ENCODE measurements at places on chromosomes 3 and 15.
A peak's percentile ranks its signal among the peaks of the same experiment; 100 is the strongest.

- no peak for DNase-seq
Measured at GRCh38 chr3:128379367-128380160, 87.1 kb downstream of the DNAJB8 start.

DNA sequence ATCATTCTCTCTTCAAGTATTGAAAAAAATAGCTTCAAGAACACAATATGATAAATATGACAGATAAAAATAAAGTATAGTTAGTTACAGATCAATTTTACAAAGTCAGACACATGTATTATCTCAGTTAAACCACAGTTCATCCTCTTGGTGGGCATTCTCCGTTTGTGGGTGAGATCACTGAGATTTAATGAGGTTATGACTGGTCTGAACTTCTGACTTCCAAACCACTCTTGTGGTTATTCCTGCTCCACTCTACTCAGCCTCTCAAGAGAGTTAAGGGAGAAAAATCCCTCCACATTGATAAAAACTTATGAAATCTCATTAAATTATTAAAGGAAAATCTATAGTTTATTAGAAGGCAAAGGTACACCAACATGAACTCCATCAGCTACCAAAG, 229.9 kb upstream of the LRTM1 start:
- DNase-seq: no peak

GRCh38 chr3:8741581-8742261, 8.1 kb downstream of the CAV3 start:
- peak; percentile 64 for DNase-seq

GRCh38 chr15:85583442-85583841, 203.0 kb downstream of the AKAP13 start:
- no peak for DNase-seq

- no peak for DNase-seq
Measured at GRCh38 chr3:119989981-119990655, 104.1 kb downstream of the GSK3B start.
